CD4-positive, alpha-beta T cell treated with Interferon gamma for 1 hour (primary cell): ENCODE measurements at places on chromosomes 5 and 9.

- no peak for DNase-seq
These were observed 16.6 kb upstream of the TGFBI start for GRCh38 chr5:136012041-136012804.

GRCh38 chr5:143373076-143373475 is 30.4 kb downstream of the NR3C1 start:
- DNase-seq, result no peak

DNA sequence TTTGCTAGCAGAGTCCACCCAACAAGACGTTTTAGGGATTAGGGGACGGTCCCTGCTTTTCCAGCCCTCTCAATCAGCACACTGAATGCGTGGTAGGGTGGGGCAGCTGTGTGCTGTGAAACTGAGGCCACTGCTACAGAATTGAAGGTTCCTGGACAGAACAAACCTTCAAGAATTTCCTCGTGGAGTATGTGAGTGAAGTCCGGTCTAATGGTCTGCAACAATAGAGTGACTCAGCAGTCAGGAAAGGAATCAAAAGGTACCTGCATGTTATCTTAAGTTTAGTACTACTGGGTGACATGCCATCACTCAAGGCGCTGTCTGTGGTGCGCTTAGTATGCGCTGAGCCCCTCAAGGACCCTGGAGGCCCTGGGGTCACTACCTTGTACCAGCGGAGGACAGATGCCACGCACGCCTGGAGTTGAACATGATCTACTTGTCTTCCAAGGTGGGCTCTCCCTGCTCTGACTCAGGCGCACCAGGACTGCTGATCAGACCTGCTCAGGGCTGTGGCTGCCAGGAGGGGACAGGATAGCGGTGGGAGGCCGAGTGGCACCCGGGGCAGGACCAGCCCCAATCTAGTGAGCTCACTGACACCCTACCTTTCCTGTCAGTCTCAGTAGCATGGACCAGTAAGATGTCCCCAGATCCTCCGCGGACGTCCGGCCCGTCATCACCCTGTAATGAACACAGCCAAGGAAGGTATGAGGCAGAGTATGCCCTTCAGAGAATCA is 50.5 kb downstream of the PRRT1B start:
- DNase-seq, result no peak

- no peak for DNase-seq
These were observed 418.1 kb upstream of the KLF4 start for GRCh38 chr9:107907715-107908114.

DNA sequence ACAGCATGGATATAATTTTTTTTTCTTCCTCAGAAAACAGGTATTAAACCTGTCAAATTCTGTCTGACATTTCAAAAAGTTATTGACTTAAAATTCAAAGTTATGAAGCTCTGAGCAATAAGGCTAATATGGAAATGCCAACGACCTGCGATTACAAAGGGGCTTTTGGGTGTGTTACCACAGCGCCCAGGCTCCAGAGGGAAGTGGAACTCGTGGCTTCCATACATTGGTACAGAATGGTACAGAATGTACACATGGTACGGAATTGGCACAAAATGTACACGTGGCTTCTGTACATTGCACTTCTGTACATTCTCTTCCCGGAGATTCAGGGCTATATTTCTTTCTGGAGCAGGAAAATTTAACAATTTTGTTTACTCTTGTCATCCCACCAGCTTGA is 225.1 kb upstream of the TBCA start:
- no peak for DNase-seq

- DNase-seq, result no peak
These were observed 24.1 kb downstream of the AHRR start for GRCh38 chr5:345404-346195.

DNA sequence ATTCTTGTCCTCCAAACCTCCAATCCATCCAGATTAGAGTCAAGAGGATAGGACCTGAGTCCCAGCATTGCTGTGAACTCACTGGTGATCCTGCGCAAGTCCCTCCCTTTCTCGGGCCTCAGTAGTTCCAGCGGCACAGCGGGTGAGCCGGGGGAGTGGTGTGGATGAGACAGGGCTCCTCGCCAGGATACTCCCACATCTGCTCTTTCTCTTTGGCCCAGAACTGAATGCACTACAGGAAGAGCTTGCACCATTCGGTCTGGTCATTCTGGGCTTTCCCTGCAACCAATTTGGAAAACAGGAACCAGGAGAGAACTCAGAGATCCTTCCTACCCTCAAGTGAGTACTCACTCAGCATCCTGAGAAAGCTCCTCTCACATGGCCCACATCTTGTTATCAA is 6.3 kb downstream of the GPX3 start:
- DNase-seq, result no peak
